ENCODE measurements at places on chromosomes 3 and 15.

DNA sequence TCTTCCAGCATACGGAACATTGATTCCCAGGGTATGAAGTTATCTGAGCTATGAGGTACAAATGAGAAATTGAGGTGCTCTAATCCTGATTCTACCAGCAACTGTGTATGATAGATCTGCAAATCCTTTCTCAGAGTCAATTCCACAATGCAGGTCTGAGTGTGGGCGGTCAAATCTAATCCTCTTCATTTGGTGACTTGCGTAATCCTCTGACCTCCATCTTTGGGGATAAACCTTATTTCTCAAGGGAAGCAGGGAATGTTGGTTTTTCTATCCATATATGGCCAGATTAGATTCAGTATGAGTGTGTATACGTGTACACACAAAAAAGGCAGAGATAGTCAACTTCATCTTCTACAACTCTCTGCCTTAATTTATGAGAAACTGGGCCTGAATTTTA is 348.4 kb upstream of the IL12A start:
- DNase-seq = no peak

- DNase-seq = no peak
These were observed 29.4 kb downstream of the CRTC3 start for GRCh38 chr15:90559119-90559518.

DNA sequence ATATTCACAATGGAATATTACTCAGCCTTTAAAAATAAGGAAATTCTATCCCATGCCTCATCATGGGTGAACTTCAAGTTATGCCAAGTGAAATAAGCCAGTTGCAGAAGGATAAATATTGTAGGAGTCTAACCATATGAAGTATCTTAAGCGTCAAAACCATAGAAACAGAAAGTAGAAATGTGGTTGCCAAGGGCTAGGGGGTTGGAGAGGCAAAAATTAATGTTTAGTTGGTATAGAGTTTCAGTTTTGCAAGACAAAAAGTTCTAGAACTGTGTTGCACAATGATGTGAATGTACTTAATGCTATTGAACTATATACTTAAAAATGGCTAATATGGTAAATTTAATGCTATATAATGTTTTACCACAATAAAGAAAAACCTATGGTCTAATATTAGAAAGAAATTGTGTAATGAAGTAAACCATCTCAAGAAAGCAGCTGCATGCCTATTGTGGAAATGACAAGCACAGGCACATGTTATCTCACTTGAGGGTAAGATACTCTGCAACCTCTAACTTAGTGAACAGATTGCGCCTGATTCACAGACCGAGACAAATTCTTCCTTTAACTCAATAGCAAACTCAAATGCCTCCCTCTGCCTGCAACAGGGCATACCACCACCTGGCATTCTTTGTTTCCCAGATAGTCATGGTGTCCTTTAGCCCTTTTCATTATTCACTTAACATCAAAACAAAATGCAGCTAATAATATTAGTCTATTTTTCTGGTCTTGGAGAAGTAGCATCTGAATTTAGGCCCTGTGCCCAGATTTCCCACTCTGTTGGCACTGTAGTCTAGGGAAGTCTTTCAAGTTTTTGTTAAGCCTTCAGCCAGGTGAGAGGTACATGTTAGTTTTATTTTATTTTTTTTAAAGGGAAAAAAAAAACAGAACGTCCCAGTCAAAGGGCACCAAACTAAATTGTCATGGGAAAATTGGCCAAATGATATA is 80.2 kb upstream of the ACP3 start:
- DNase-seq = no peak

DNA sequence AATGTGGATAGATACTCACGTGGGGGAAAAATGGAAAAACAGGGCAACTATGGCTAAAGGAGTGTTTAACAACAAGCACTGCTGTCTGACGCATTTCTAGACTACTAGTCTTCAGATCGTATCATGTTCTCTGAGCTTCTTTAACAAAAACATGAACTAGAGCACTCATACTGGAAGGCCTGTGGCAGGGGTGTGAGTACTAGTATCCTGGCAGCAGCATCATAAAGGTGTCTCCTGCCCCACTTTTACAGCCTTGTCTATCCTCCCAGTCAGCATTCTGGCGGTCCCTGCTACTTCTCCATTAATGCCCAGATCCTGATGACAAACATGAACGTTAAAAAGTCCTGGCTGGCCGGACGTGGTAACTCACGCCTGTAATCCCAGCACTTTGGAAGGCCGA is 4.0 kb downstream of the FMN1 start:
- DNase-seq = no peak

GRCh38 chr3:24709956-24710355 is 215.3 kb upstream of the THRB start:
- DNase-seq = no peak

- no peak for DNase-seq
These were observed 59.1 kb upstream of the SPRED1 start for GRCh38 chr15:38193496-38193895.

- no peak for DNase-seq
These were observed 20.6 kb upstream of the TRANK1 start for GRCh38 chr3:36965440-36965839.

DNA sequence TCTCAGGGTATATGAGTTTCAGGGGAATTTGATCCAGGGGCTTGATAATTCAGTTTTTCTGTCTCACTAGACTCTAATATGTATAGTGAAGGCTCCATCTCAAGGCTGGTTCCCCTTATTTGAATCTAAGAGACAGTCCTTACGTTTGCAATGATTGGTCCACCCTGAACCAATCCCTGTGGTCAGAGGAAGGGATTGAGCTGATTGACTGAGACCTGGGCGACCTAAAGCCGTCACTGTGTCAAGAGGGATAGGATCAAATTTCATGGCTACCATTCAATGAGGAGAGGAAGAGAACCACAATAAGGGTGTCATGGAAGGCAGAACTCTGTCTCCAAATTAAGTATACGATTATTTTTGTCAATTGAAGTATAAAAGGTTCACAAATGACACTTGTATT is 16.3 kb downstream of the NUDT16 start:
- no peak for DNase-seq

DNA sequence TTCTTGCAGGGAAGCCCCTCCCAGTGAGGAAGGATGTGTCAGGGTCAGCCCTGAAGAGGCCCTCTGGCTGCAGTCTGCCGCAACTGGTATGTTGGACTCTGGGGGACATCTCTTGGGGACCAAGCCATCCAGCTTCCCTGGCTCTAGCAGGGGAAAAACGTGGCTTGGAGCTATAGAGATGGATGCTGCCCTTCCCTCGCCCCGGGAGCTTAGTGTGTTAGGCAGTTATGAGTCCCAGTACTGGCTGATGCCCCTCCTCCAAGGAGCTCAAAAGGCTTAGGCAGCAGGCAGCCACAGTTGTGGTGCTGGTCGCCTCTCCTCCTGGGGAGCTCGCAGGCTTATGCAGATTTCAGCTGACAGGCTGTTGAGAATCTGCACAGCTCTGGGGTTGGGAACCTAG is 353.1 kb upstream of the GBE1 start:
- DNase-seq = no peak

DNA sequence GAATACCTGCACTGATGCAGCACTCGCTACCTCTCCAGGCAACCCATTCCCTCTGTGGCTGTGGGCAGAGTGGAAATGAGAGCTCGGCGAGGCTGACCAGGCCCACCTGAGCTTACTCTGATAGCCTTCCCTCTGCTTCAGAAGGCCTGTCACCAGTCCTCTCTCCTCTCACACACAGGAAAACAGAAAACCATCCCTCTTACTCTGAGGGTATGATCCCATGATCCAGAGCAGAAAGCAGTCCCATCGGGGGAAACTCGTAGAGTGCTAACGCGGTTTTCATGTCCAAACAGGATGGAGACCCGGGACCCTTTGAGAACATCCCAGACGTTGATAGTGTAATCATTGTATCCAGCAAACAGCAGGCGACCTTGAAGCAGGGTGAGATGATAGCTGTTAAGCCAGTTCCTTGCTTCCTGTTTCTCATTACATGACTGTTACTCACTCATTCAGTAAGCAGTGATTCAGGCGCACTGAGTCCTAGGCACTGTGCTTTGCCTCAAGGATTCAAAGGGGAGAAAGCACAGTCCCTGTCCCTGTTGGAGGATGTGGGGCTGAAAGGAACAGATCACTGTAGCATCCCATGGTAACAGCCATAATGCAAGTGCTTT is 11.8 kb upstream of the BCL2L10 start:
- no peak for DNase-seq

DNA sequence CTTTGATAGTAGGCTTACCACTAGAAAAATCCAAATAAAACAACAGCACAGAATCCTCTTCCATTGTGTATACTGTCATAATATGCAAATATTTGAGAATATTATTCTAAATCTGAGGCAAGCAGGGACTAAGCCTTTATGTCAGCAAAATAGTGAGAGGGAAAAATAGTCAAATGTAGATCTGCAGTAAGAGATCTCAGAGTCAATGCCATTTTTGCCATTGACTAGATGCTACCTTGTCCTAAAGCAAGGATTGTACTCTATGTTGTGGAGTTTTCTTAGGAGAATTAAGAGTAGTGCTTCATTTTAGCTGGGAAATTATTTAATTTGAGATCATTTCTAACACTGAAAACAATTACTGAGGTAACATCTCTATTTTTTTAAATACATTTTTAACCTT is 50.2 kb downstream of the IQCH start:
- DNase-seq = no peak

GRCh38 chr3:141360888-141361598 is 7.3 kb upstream of the ZBTB38 start:
- DNase-seq = peak; percentile 37

DNA sequence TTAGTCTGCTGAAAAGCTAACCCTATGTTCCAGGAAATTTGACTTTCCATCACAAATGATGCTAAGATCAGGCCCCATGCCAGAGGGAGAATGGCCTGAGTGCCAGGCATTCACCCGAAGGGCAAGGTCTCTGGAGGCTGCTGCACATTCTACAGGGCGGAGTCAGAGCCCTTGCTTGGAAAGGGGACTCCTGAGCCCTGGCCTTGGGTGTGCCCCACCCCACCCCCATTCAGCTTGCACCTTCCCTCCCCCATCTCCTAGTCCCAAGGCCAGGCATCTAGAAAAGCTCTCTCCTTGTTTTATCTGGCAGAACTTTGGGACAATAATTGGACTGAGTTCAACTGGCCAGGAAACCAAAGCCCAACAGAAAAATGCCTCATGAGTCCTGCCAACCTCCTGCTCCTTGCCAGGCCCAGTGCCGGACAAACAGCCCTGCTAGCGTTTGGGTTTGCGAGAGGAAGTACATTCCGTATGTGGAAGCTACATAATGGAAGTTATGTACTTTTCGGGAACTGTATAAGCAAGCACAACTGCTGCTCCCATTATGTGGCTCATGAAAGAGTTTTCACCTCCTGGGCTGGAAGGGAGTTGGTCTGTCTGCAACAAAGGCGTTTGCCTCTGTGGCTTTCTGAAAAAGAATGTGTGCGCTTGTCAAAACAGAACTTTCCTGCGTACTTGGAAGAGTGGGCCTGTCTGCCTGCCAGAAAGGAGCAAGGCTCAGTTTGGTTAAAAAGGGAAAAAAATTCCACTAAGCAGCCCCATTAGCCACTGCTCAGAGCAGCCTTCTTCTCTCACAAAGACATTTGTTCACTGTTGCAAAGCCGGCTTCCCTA is 321.5 kb upstream of the CTNNB1 start:
- no peak for DNase-seq

GRCh38 chr3:9091486-9092235 is 128.4 kb upstream of the RAD18 start:
- DNase-seq = no peak

GRCh38 chr15:65056868-65057548 is 10.8 kb downstream of the RASL12 start:
- no peak for DNase-seq

- no peak for DNase-seq
These were observed 67.4 kb downstream of the GTPBP8 start for GRCh38 chr3:113058188-113058587.

DNA sequence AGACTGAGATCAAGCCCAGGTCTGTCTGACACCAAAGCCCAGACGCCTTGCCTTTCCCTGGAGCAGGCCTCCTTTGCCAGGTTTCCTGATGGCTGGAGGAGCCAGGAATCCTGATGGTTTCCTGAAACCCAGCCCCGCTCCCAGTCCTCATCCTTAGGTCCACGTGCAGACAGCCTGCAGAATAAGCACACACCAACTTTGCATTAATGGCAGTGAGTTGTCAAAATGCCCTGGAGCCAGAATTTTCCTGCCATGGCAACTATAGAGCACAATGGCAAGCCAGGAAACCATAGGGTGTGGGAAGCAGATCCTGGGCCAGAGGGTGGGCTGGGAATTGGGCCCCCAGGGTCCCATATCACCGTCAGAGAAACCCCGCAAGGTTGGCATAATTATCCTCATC is 67.4 kb upstream of the HRH1 start:
- no peak for DNase-seq

- DNase-seq = no peak
These were observed 21.7 kb downstream of the MELTF start for GRCh38 chr3:197007953-197008352.

GRCh38 chr3:18216996-18217395 is 208.1 kb downstream of the SATB1 start:
- no peak for DNase-seq

GRCh38 chr3:51539291-51539941 is 897 bp downstream of the RAD54L2 start:
- DNase-seq = peak; percentile 48

DNA sequence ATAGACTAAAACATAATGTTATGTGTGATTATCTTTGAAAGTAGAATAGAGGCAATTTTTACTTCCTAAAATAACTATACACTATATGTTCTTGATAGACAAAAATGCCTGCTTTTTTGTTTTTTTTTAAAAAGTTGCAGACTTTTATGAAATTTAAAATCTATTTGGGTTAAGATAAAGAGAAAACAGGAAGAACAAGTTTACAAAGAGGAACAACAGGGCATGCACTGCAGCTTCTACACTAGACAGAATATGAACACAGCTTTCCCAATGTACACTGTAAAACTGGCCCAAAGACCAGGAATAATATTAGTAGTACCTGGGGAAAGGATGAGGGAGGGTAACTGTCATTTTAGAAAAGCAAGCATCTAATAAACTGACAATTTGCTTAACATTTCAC is 53.7 kb downstream of the NR1I2 start:
- no peak for DNase-seq

DNA sequence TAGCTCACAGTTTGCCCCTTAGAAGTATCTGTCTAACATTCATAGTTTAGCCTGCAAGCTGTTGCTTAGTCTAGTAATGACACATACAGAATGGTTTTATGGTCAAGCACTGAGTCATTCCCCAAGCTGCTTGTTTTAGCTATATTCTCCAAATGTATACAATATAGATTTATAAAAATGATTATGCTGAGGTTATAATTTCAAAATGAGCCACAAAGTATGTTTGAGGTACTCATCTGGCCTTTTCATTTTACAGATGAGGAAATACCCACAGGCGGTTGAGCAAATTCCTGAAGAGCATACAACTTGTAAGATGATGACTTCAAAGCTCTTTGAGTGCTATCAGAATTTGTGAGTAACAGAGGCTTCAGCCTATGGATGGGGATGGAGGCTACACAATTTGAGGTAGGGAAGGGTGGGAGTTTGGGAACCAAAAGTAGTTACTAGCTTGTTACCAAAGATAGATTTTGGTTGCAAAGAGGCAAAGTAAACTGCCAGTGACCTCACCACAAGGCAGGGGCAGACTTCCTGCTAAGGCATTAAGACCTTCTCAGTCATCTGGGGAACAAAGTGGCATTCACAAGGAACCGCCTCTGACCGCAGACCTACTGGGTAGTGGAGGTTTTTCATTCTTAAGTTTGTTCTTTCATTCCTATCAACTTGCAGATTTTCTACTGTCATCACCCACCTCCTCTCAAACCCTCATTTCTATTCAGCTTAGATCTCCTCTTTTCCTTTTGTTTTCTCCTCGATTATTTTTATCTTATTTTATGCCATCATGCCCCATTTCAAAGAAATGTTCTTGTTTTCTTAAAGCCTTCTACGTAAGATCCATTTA is 257.2 kb upstream of the NECTIN3 start:
- peak; percentile 85 for DNase-seq

- no peak for DNase-seq
These were observed 22.1 kb upstream of the RNU6-1 start for GRCh38 chr15:67861983-67862382.

Measured in Jurkat, Clone E6-1 (cell line).